ENCODE measurements at places on chromosomes 16 and 17. TPM values are rescaled to one million over a fixed set of nuclear protein-coding genes. Genes with fewer than 3 reads are reported as not detected.
A peak's percentile ranks its signal among the peaks of the same experiment; 100 is the strongest.

The CHST5 gene
- not detected for total RNA-seq

The DGKE gene
- total RNA-seq: 7.2 TPM

The KRT20 gene
- 0.60 TPM for total RNA-seq

The CFAP52 gene
- total RNA-seq: not detected

The NUP93 gene
- 33.5 TPM for total RNA-seq

- no peak for DNase-seq
These were observed 43.8 kb downstream of the ELAC2 start for GRCh38 chr17:12974005-12974531.

- DNase-seq: no peak
These were observed 83.7 kb downstream of the CPPED1 start for GRCh38 chr16:12719972-12720371.

The HOXB8 gene
- total RNA-seq: not detected

- peak; percentile 82 for DNase-seq
These were observed 13.9 kb downstream of the HAGH start for GRCh38 chr16:1812732-1813163.

The HSD17B1 gene
- total RNA-seq: 3.7 TPM

DNA sequence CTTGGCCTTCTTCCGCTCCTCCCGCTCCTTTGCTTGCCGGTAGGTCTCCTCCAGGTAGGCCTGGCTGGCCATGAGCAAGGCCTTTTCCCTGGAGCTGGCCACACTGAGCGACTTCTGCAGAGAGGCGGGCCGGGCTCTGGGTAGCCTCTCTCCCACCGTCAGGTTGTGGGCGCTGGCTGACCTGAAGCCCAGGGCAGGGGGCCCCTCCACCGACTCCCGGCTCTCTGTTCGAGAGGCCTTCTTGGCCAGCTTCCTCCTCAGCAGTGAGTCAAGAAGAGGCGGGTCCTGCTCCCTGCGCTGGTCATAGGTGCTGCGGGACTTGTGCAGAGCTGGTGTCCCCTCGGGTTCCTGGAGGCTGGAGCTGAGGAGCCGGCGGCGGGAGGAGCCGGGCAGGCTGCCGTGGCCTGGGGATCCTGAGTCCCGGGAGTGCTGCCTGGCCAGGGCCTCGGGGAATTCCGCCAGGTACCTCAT, 12.8 kb downstream of the GPR179 start:
- no peak for DNase-seq

GRCh38 chr16:54458923-54459322, 172.3 kb upstream of the IRX3 start:
- DNase-seq: no peak

- DNase-seq: no peak
These were observed 1.1 kb downstream of the IL17C start for GRCh38 chr16:88639231-88640038.

Measured in suprapubic skin (tissue), 4 donors.